ENCODE measurements at places on chromosomes 4 and X.

DNA sequence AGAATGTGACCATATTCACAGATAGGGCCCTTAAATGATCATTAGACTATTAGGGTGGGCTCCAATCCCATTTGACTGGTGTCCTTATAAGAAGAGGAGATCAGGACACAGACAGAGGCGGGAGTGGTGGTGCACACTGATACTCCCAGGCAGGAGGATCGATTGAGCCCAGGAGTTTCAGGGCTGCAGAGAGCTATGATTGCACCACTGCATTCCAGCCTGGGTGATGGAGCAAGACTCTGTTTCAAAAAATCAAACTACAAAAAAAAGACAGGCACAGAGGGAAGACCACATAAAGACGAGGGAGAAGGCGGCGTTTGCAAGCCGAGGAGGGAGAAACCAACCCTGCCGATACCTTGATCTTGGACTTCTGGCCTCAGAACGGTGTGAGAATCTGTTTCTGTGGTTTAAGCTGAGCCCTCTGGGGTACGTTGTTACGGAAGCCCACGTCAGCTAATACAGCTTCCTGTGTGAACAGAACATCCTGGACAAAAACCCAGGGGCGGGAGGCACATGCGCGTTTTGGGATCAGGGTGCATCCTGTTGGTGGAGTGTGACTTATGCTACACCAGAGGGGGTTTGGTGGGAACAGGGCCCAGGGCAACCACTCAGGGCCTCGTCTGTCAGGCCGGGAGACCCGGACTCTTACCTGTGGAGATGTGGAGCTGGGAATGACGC is 211.8 kb upstream of the PSAPL1 start:
- DNase-seq = no peak

GRCh38 chr4:169295822-169296221 is 25.1 kb upstream of the SH3RF1 start:
- no peak for DNase-seq

GRCh38 chrX:63708801-63709200 is 76.2 kb downstream of the ARHGEF9 start:
- no peak for DNase-seq

- DNase-seq = no peak
These were observed 131.1 kb upstream of the SCML1 start for GRCh38 chrX:17606231-17606630.

- no peak for DNase-seq
These were observed 97.8 kb downstream of the ZNF674 start for GRCh38 chrX:46447384-46447783.

DNA sequence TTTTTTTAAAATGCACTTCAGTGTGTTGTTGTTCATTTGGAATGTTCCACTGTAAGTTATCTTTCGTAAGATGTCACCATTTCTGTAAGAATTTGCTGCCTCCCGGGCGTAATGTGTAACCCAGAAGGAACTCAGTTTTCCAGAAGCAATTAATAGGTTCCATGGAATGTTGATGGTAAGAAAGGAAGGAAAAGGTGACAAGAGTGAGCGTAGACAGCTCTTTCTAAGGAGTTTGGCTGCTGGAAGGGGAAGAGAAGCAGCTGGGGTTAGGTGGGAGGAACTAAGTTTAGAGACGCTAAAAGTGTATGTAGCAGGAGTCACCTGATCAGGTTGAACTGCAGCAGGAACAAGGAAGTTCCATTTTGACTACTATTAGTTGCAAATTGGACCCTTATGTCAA is 35.9 kb downstream of the PNMA5 start:
- no peak for DNase-seq

Data from GOT3 (cell line).